ENCODE measurements at places on chromosomes 16 and 17. TPM values are rescaled to one million over a fixed set of nuclear protein-coding genes. Genes with fewer than 3 reads are reported as not detected.

SYCE1L gene
- total RNA-seq: 6.2 TPM

GNAO1 gene
- total RNA-seq: 0.57 TPM

DNA sequence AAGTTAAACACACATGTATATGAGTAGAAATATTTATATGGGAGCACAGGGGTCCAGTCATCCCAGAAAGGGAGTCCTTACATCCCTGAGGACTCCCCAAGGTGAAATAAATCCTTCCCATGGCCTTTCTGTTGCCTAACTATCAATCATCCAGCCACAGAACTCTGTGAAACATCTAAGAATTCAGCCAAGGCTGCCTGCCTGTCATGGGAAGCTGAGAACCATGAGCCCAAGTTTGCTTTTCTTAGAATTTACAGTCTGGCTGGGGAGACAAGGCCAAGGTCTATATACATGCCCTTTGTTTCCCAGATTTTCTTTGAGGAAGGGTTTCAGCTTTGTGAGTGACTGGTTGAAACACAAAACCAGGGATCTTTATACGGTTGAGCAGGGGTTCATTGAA is 15.8 kb downstream of the MYL4 start:
- no peak for DNase-seq

DNA sequence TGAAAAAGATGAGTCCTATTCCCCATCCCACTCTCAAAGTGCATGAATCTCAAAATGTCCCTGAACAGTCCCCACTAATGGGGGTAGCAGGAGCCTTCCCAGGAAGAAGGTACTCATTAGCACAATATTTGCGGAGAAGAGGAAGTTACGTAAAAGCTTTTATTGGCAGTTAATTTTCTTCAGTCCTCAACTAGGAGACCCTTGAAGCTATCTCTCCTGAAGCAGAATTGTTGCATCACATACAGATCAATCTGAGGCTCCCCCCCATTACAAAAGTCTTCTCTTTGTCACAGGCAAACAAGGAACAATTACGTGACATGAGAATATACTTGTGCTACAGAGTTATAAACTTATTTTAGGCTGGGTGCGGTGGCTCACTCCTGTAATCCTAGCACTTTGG is 14.2 kb downstream of the SLFN12L start:
- no peak for DNase-seq

GRCh38 chr17:13736916-13737315 is 135.2 kb upstream of the HS3ST3A1 start:
- DNase-seq: no peak

GRCh38 chr16:66175058-66175457 is 191.4 kb upstream of the CDH5 start:
- DNase-seq: no peak
